ENCODE measurements at places on chromosomes 16 and 17.

DNA sequence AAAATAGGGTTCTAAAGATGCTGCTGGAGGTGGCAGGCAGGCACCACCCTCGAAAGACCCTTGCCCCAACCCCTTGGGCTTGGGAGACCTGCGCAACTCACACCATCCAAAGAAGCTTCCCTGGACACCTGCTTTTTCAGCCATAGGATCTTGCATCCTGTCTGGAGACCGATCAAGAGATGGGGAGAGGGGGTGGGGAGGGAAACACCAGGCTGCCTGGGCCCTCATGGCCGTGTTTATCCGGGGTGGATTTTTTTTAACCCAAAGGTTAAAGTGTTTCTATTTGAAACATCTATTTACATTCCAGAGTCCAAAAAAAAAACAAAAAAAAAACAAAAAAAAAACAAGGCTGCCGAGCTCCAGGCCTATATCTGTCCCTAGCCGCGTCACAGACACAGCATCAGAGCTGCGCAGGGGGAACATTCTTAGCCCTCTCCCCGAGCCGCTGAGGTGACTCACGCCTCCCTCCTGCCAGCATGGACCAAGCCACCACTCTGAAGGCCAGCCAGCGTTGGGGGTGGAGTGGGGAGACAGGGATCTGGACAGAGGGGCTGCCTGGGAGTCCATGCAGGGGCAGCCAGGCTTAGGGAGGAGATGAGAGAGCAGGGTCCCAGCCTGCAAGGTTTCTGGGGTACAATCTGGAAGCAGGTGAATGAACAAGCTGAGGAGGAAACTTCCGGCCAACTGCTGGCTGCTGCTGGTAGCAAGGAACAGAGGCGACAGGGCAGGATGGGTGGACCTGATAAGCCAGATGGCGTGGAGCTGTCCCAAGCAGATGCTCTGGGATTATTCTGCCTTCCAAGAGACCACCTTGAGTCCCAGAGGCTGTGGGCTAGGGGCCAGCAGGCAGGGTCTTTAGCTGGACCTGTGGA lies 14.8 kb downstream of the HDAC5 start:
- DNase-seq = peak; percentile 69

DNA sequence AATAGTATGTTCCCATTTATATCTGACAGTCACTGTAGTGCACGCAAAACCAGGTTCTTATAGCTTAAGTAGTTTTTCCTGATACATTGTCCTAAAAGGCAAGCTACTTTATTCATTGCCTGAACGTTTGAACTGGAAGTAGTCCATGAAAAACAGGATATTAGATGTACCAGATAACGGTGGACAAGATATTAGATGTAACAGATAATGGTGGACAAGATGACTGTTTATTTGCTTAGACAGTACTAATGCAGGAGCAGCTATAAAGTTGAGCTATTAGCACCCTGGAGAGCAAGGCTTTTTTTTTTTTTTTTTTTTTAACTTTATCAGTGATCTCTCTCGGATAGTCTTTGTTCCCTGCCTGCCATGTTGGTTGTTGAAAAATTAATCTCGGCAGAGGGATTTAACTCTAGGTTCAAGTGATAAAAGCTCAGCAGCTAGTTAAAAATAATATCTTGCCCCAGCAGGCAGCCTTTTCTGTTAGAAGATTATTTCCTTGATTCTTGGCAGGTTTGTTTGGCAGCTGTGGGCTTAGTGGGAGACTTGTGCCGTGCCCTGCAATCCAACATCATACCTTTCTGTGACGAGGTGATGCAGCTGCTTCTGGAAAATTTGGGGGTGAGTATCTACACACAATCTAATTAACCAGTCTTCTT lies 17.3 kb upstream of the TBKBP1 start:
- no peak for DNase-seq

DNA sequence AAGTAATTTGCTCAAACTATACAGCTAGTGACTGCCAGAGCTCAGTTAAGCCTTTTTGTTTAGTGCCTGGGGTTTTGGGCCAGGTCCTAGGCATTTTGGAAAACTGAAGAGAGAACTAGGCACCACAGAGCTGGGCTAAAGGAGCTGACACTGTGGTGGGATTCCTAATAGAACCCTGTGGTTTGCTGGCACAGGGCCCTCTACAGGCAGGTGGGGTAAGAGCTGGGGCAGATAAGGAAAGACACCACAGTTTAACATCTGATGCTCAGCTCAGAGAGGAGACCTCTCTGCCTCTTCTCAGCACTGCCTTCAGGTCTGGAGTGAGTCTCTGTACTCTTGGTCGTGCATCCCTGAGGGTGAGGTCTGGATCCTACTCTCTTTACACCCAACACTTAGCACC lies 121.2 kb downstream of the SNX11 start:
- DNase-seq = no peak

GRCh38 chr17:59520251-59520650 lies 45.2 kb upstream of the DHX40 start:
- no peak for DNase-seq

- DNase-seq = no peak
Observed at GRCh38 chr17:29172589-29172988, 7.6 kb downstream of the MYO18A start.

Data from dermis microvascular lymphatic vessel endothelial cell (primary cell).